ENCODE measurements at places on chromosomes 7 and 10. TPM values are rescaled to one million over a fixed set of nuclear protein-coding genes. Genes with fewer than 3 reads are reported as not detected.

- no peak for DNase-seq
These were observed 102.0 kb downstream of the GRK5 start for GRCh38 chr10:119309423-119309770.

DNA sequence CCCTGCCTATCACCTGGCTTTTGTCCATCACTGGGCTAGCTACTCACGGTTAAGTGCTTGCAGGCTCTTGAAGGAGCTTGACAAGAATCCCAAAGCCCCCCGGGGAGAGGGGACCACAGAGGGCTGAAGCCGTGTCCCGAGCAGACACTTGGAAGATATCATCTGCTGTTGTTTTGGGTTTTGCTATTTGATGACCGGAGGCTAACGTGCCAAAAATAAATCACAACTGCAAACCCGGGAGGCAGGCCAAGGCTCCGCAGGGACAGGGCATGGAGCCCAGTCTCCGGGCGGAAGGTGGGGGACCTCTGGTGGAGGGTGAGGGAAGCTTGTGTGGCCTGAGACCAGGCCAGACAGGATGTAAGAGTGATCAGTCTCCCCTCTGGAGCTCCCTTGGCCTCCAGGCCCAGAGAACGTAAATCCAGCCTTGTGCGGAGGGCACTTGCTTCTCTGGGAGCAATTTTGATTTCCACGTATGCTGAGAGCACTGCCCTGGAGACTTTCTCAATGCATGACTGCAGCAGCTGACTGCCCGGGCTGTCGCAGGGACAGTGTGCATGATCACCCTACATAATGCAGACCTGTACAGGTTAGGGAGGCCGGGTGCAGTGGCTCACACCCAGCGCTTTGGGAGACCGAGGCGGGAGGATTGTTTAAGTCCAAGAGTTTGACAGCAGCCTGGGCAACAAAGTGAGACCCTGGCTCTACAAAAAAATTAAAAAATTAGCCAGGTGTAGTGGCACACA lies at the start of gene PHKG1:
Gene PHKG1, minus strand, starts transcription at position 164 of the 743 bp plus-strand sequence. CDS start 4,011 bp downstream, outside the sequence.
- DNase-seq = no peak

DNA sequence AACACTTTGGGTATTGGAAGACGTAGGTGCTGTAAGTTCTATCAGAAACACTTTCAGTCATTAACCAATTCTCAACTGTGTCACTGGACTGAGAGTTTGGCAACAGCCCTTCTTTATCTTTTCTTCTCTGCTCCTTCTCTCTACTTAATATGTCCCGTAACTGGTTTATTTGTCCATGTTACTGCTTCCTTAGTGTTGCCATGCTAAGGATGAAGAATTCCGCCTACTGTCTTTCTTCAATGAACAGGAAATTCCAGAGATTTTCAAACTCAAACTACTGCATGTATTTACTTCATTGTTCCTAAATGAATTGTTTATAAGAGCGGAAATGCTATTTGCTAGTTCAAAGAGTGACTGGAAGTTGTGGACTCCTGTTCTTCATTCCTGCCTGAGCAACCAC lies 143.7 kb downstream of the TAX1BP1 start:
- no peak for DNase-seq

DNA sequence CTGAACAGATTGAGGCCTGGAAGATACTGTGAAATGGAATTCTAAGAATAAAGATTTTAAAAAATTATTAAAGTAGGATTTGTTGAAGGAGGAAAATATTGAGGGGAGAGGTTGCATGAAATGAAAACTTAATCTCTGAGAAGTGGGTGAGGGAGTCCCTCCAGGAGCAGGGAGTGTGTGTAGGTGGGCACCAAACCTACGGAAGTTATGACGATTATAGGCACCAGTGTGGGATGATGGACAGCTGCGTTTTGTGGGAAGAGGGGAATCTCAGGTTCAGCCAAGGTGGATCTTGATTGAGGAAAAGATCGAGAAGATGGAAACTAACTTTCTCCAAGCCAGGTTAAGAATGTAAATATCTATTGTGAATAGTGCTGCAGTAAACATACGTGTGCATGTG lies 246.4 kb downstream of the CCDC3 start:
- no peak for DNase-seq

- no peak for DNase-seq
These were observed 76.4 kb downstream of the OAT start for GRCh38 chr10:124342136-124342820.

- no peak for DNase-seq
These were observed 8.6 kb upstream of the HKDC1 start for GRCh38 chr10:69211524-69211923.

- no peak for DNase-seq
These were observed 31.4 kb downstream of the LRMDA start for GRCh38 chr10:75462865-75463264.

- DNase-seq = no peak
These were observed 166.0 kb downstream of the NRG3 start for GRCh38 chr10:82041018-82041417.

DNA sequence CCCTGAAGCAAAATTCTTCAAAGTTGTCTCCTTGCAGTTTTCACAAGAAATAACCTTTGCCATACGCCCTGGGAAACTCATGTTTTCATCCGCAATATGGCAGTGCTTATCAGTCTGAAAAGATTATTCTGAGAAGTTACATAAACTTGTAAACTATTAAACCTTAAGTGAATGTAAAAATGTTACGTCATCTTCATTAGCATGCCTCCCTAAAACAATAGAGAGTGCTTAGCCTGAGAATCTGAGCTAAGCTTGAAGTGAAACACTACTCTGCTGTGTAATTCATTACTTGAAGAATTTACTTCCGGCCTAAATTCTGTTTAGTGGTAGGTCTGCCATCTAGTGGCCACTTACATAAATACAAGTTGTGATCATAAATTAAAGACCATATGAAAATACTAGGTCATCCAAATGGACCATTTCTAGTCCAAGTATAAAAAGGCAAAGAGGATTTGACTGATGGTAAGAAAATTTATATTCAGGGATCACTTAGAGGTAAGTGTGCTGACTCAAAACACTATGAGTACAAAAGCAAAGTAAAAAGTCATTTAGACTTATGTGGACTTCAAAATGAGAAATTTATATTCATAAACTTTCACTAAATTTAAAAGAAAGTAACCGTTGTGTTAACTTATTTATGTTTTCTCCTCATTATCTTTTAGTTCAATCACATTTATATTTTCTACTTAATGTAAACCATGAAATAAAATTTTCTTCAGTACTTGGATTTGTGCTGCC lies 745.1 kb upstream of the LRRTM3 start:
- DNase-seq = peak; percentile 77

- DNase-seq = no peak
These were observed 34.4 kb upstream of the YAE1 start for GRCh38 chr7:39531818-39532217.

- DNase-seq = no peak
These were observed 7.5 kb upstream of the EPHB6 start for GRCh38 chr7:142847353-142847752.

GRCh38 chr10:47278152-47278473 lies 21.9 kb upstream of the GDF10 start:
- DNase-seq = no peak

GRCh38 chr7:105691082-105691679 lies 109.9 kb upstream of the EFCAB10 start:
- DNase-seq = peak; percentile 55

GRCh38 chr7:132453826-132454225 lies 122.4 kb downstream of the PLXNA4 start:
- DNase-seq = no peak

DNA sequence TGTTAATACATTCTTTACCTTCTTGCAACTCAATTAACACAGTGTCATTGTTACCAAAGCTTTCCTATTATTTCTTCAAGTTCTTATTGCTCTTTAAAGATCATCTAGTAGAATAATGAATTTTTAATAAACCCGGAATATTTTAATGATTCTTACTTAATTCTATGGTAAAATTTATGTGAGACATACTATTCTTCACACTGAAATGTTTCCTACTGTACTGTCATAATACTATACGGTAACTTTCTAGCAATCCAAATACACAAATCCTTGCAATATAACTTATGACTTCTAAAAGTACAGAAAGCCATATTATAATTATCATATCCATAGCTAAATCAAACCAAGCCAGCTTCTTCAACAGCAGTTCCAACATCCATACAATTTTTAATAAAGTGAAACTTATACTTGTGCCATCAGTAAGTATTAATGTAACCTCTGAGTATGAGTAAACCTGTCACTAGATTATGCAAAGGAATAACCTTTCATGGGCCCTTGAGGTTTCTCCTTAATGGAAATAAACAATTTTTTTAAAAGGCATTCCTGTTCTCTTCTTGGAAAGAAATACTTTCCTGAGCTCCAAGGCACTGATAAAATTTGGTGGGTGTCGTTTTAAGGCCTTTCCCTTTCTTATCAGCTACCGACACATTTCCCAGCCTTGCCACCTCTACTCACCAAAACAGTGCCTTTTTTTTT lies 87.4 kb downstream of the IMMP2L start:
- DNase-seq = peak; percentile 15

The GRM8 gene
- total RNA-seq = not detected

The HEPACAM2 gene
- under 0.01 TPM for total RNA-seq

The CALCR gene
- not detected for total RNA-seq

The CALU gene
- total RNA-seq = 14.8 TPM

The PNLIPRP2 gene
- not detected for total RNA-seq

The ASB10 gene
- total RNA-seq = not detected

The HOXA2 gene
- total RNA-seq = 0.54 TPM

The TRPV5 gene
- total RNA-seq = under 0.01 TPM

The SAMD9L gene
- total RNA-seq = 12.7 TPM

The SPDYE1 gene
- not detected for total RNA-seq

The VGF gene
- under 0.01 TPM for total RNA-seq

The UBE2D1 gene
- total RNA-seq = 12.7 TPM
